Dermis blood vessel endothelial cell (primary cell): ENCODE measurements at places on chromosomes 1 and 21. TPM values are rescaled to one million over a fixed set of nuclear protein-coding genes. Genes with fewer than 3 reads are reported as not detected.

- DNase-seq = peak; percentile 72
Measured at GRCh38 chr1:201023517-201023902, at the start of gene KIF21B. Gene KIF21B (minus strand): TSS chr1:201023714. CDS start chr1:201023383, 331 bp downstream.

SUSD4 gene
- total RNA-seq = 0.05 and 0.17 TPM in 2 replicates

GRCh38 chr1:37477198-37477931, 3.0 kb downstream of the ZC3H12A start:
- DNase-seq = peak; percentile 75

DNA sequence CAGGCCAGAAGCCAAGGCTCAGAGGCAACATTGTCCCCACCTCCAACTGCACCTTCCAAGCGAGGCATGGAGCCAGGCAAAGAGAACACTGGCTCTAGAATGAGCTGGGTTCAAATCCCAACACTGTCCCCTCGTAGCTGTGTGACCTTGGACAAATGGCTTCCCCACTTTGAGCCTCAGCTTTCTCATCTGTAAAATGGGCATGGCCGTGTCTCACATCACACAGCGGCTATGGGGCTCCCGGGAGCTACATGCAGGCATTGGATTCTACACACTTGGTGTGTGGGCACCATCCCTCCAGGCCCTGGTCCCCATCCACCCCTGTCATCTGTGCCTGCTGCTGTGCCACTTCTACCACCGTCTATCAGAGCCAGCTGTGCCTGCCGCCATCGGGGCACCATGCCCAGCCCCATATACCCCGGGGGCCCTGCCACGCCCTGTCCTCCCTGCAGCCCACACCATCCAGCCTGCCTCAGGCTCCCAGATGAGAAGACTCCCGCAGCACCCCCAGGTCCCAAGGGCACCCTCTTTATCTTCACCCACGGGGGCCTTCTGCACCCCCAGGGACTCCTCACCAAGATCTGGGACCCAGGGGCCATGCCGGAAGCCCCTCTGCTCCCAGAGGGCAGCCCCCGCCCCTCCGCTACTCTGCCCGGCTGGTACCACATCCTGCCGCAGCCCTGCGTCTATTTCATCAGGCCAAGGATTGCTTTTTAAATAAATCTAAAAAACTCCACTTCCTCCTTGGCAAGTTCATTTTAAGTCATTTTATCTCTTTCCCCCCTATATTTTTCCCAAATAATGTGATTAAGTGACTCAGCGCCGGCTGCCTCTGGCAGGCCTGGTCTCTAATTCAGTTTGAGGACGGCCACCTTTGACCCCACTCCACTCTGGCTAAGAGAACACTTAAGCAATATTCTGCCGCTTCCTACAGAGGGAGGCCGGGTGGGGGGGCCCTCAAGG, 107.8 kb upstream of the TARDBP start:
- DNase-seq = no peak

DNA sequence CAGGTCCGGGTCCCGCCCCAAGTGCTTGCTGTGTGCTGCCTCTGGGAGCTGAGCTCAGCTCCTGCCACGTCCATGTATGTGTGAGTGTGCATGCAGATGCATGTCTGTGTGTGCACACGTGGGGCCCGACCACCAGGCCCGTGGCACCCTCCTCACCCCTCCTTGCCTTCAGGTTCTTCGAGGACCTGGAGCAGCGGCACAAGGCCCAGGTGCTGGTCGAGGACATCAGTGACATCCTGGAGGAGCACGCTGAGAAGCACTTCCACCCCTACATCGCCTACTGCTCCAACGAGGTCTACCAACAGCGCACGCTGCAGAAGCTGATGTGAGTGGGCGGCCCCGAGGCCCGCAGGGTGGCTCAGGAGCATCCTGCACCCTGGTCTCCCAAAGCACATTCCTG, 18.4 kb downstream of the ARHGEF16 start:
- DNase-seq = no peak

GRCh38 chr1:52238887-52239707, 97.2 kb downstream of the ZFYVE9 start:
- DNase-seq = peak; percentile 15
